Activated T-cell treated with anti-CD3 and anti-CD28 coated beads, Interleukin-2, amount 50 U/mL, for 48 hours (primary cell): ENCODE measurements at places on chromosomes 12 and 14.

DNA sequence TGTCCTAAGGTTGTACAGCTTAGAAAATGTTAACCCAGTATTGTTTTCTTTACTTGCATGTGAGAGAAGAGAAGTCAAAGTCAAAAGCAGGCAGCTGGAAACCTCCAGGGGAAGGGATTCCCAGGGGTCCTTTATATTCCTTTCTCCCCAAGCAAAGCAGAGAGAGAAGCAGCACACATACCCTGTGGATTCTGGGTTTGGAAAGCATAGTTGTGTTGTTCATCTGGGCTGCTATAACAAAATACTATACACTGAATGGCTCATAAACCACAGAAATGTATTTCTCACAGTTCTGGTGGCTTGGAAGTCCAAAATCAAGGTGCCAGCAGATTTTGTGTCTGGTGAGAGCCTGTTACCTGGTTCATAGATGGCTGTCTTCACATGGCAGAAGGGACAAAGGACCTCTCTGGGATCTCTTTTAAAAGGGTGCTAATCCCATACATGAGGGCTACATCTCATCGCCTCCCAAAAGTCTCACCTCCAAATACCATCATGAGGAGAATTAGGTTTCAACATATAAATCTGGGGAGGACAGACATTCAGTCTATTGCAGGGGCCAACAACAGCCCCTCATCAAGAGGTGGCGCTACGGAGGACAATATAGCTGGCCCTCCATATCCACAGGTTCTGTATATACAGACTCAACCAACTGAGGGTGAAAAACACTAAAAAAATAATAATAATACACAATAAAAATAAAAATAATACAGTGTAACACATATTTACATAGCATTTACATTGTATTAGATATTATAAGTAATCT, 19.3 kb upstream of the PCNX1 start:
- DNase-seq, result no peak

- no peak for DNase-seq
These were observed 22.6 kb upstream of the TRAF3 start for GRCh38 chr14:102754370-102755262.

GRCh38 chr12:79262938-79263337, 398.4 kb downstream of the SYT1 start:
- no peak for DNase-seq

DNA sequence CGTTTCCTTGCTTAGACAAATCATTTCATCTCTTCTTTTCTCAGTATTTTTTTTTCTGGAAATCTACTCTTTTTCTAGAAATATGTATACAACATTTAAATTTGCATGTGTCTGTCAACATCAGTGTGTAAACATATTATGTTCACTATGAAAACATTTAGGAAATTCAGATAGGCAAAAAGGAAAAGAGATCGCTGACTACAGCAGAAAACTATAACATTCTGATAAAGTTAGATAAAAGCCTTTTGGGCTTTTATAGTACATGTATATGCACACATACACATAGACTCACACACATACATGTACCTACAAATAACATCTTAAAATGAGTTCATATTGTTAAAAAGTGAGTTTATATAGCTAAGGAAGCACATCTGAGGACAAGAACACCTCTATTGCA, 142.1 kb downstream of the RAD51B start:
- DNase-seq, result no peak

GRCh38 chr12:62158461-62159360, 101.5 kb upstream of the USP15 start:
- no peak for DNase-seq

DNA sequence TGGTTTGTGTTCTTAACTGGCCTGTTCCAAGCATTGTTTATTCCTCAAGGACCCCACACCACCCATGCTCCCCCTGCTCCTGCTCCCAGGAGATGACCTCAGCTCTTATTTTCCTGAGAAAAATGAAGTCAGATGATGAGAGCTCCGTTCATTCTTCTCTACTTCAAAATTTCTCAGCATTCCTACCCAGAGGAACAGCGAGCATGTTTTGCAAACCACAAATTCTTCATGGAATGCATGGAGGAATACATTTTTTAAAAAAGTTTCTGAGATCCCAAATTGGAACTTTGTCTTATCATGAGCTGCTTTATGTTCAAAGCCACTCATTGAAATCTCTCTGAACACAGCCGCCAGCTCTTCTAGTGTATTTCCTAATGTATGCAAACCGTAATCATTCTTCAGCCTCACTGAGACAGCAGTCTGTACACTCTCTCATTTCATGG, 44.9 kb downstream of the SYNE2 start:
- DNase-seq, result no peak

- no peak for DNase-seq
These were observed 1.1 kb downstream of the JAG2 start for GRCh38 chr14:105167303-105168092.

DNA sequence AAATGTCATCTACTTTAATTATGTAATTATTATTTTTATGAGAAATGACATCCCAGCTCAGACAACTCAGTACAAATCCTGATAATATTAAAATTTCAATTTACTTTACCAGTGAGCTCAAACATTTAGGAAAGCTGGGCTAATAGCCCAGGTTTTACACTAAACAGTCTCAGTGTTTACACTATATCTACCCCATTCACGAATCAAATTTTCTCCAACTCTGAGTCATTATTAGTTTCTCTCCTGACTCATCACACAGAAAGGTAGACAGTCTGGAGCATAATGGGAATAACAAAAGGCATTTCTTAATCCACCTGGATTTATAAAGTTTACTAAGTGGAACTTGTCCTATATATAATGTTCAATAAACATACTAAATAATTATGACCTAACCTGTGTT, 5.7 kb downstream of the PAWR start:
- no peak for DNase-seq

DNA sequence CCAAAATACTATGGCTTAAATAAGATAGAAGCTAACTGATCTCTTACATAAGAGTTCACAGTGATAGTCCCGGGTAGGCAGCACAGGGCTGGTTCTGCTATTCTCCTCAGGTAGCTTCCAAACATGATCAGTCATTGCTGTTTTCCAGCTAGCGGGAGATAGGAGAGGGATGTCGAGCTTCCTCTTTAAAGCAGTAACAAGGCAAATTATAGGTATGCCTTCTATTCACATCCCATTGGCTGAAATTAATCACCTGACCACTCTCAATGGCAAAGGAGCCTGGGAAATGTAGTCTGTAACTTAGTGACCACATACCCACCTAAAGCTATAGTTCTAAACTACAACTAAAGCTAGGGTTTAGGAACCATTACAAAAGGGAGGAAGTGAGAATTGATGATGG, 34.5 kb upstream of the VRK1 start:
- peak; percentile 22 for DNase-seq

DNA sequence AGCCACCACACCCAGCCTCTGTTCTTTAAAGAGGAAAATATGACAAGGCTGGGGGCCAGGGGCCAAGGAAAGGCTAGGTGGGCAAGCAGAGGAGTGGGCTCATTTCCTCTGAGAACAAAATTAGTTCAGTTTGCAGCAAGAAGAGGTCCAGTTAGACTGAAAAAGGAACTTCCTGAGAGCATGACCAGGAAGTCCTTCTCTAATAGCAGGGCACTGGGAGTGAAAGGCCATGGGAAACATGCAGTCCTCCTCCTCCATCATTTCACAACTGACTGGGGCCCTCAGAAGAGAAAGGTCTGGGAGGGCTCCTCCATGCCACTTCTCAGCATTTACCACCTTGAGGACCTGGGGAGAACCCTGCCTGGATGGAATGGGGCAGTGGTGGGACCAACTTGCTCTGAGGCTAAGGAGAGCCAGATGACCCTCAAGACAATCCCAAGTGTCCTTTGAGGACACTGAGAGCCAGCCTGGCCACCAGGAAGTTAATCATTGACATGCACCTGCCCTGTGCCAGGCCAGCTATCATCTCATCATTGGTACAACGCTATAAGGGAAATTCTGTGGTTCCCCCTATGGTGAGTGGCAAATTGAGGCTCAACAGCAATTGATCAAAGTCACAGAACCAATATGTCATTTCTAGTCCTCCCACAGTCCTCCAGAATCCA, 2.0 kb downstream of the AQP2 start:
- DNase-seq, result no peak

DNA sequence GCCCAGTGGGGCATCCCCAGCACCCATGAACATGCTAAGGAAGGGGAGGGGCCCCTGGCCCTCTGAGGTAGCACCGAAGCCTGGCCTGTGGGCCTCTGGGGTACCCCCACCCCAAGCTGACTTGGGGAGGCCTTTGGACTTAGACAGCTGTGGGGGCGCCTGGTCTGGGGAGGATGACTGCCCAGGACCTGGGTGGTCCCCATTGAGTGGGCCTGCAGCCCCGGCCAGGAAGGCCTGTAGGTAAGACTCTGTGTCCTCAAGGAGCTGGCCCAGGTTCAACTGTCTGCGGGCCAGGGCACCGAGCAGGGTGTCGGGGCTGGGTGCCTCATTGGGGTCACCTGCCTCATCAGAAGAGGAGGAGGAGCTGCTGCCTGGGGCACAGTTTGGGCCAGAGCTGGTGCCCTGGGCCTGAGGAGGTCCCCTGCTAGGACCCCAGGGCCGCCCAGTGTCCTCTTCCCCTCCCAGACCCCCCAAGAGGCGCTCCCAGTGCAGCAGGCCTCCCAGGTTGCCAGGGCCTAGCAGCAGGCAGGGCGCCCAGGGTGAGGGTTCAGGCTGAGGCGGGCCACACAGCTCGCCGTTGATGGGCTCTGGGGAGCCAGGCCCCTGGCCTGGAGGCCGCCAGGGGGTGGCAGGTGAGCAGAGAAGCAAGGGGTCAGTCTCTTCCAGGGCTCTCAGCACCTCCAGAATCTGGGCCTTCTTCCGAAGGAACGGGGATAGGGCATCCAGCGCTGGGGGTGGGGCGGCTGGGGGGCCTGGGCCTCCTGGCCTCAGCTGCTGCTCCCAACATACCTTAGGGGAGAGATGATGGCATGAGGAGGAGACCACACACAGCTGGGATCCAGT, 31.4 kb downstream of the NCKAP5L start:
- DNase-seq, result no peak

DNA sequence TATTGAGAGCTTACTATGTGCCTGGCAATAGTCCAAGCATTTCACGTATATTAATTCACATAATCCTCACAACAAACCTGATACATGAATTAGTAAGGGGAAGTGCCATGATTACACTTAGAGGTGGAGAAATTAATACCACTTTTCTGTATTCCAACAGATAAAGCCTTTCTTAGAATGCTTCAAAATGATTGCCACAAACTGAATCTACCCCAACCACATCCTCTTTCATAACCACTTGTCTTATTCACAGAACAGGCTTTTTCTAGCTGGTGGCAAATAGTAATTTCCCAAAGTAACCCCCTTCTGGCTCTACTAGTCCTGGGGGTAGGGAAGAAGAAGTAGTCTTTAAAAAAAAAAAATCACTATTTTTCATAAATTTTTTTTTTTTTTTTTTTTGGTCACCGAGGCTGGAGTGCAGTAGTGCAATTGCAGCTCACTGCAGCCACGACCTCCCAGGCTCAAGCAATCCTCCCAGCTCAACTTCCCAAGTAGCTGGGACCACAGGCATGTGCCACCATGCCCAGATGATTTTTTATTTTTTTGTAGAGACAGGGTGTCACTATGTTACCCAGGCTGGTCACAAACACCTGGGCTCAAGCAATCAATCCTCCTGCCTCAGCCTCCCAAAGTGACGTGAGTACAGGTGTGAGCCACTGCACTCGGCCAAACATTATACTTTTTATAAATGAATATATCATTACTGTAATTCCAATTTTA, 59.0 kb upstream of the ARID2 start:
- DNase-seq, result no peak

DNA sequence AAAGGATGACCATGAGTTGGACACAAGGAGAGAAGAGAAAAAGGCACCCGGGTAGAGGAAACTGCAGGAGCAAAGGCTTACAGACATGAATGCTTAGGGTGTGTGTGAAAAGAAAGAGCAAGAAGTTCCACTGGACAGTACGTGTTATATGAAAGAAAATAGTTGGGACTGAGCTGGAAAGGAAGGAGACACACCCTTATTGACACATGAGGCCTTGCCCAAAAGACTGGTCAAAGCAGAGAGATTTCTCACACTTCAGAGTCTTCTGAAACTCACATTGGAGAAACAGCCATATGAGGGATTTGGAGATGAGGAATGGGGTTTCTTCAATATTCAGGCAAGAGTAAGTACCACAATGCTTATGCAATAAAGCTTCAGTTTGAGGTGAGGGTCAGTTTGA, 56.0 kb downstream of the TTC9 start:
- no peak for DNase-seq

- DNase-seq, result no peak
These were observed 56.0 kb downstream of the DCAF5 start for GRCh38 chr14:69096781-69097475.

DNA sequence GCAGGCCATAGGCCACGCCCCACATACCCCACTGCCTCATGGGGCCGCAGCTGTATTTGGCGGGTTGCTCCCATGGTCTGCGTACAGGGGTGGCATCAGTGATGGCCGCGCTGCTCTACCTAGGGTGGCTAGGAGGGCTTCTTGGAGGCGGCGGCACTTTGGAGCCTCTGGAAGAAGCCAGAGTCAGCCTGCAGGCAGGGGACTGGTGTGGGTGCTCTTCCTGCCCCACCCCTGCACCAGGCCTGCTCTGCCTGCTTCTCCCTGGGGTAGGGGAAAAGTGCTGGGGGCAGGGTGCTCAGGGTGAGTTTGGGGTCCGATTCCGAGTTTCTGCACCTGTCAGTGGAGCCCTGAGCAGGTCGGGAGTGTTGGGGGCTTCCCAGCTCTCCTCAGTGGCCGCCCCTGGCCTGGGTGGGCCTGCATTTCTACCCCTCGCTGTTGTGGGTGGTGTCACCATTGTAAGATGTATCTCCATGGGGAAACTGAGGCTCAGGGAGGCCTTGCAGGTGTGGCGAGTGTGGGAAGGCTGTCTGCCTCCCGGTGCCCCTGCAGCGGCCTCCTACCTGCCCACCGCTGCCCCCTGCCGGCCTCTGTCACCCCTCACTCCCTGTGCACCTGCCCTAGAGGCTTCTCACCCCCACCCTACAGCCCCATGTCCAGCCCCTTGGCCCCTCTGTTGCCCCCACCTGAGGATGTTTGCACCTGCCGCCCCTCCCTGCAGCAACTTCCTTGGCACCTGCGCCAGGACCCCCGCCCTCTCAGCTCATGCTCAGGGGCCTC, 5.5 kb downstream of the CEP170B start:
- peak; percentile 68 for DNase-seq

- DNase-seq, result peak; percentile 22
These were observed at the start of gene SSPN for GRCh38 chr12:26195250-26195640. Gene SSPN (plus strand): TSS chr12:26195573. CDS start chr12:26195673, 100 bp downstream.

DNA sequence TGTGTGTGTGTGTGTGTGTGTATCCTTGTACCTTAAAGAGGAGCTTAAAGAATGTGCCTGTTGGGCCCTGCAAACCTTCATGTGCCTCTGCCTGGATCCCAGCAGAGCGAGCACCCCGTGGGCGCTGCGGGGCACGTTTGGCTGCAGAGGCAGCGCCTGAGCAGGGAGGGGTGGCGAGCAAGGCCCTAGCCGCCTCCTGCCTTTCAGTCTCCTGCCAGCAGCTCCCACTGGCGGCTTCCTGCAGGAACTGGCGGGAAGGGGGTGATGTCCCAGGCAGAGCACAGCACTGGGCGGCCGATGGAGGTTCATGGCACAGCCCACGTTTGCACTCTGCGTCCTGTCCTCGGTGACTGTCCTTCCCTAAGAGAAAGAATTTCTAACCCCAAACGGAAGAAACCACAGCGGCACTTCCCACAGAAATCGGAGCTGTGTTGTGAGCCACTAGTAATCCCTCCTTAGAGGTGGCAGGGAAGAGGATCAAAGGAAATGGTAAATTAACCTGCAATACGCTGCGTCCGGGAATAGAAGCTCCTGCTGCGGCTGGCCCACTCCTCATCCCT, 19.8 kb downstream of the ZBTB42 start:
- DNase-seq, result no peak
